ENCODE measurements at places on chromosomes 1 and 21. TPM values are rescaled to one million over a fixed set of nuclear protein-coding genes. Genes with fewer than 3 reads are reported as not detected.

The TTLL7 gene
- total RNA-seq: 7.0 TPM

The ZFP69B gene
- 2.1 TPM for total RNA-seq

The FOXD2 gene
- 0.82 TPM for total RNA-seq

The KDF1 gene
- 14.1 TPM for total RNA-seq

The DENND2D gene
- 81.0 TPM for total RNA-seq

The KRTAP10-7 gene
- not detected for total RNA-seq

The ATAD3C gene
- 10.0 TPM for total RNA-seq

The PGLYRP3 gene
- not detected for total RNA-seq

The CENPF gene
- 3.3 TPM for total RNA-seq

The PTAFR gene
- total RNA-seq: 16.4 TPM

The SAMD11 gene
- total RNA-seq: 21.4 TPM

The PCNX2 gene
- total RNA-seq: 29.2 TPM

The RNPEP gene
- 54.6 TPM for total RNA-seq

The PEF1 gene
- total RNA-seq: 69.0 TPM

The B4GALT3 gene
- total RNA-seq: 22.9 TPM

The PPIAL4G gene
- 0.35 TPM for total RNA-seq

The KMO gene
- 2.3 TPM for total RNA-seq

The HORMAD1 gene
- 0.13 TPM for total RNA-seq

The FCAMR gene
- total RNA-seq: 1.8 TPM

The DIPK1A gene
- 4.0 TPM for total RNA-seq

The AMPD2 gene
- 55.3 TPM for total RNA-seq

The NPR1 gene
- 89.3 TPM for total RNA-seq

The KLF17 gene
- not detected for total RNA-seq

The DYRK3 gene
- 12.7 TPM for total RNA-seq

The MYBPH gene
- not detected for total RNA-seq

The C8B gene
- total RNA-seq: not detected

The AGMAT gene
- total RNA-seq: 6.2 TPM

The DDI2 gene
- total RNA-seq: 28.3 TPM

The DIO1 gene
- 2.9 TPM for total RNA-seq

The LCE1A gene
- not detected for total RNA-seq

The SPATA45 gene
- 0.57 TPM for total RNA-seq

The LYPD8 gene
- 3.2 TPM for total RNA-seq

The AUNIP gene
- total RNA-seq: 0.38 TPM

The MINDY1 gene
- 33.5 TPM for total RNA-seq

The SDHB gene
- 92.0 TPM for total RNA-seq

The CD1B gene
- 0.60 TPM for total RNA-seq

The IKBKE gene
- 14.5 TPM for total RNA-seq

The ILDR2 gene
- total RNA-seq: 5.9 TPM

The FAM131C gene
- 5.0 TPM for total RNA-seq

The TAS1R3 gene
- 1.3 TPM for total RNA-seq

The MKNK1 gene
- 49.7 TPM for total RNA-seq

The KCNJ6 gene
- total RNA-seq: 0.06 TPM

The AQP10 gene
- not detected for total RNA-seq

The KCNA2 gene
- total RNA-seq: 1.3 TPM

The WNT3A gene
- total RNA-seq: not detected

The TRIM45 gene
- 4.8 TPM for total RNA-seq

The C1orf141 gene
- total RNA-seq: not detected

The GJC2 gene
- 6.0 TPM for total RNA-seq

The HMCN1 gene
- total RNA-seq: 2.7 TPM

The RXRG gene
- total RNA-seq: 0.44 TPM

The CTSE gene
- 1.6 TPM for total RNA-seq

The AK5 gene
- 1.7 TPM for total RNA-seq

The TACSTD2 gene
- total RNA-seq: 502 TPM

The ETV3L gene
- total RNA-seq: not detected

The KRTAP11-1 gene
- total RNA-seq: not detected

The FAM163A gene
- total RNA-seq: not detected

The MTARC1 gene
- 11.0 TPM for total RNA-seq

Data from kidney (tissue), 22 donors.